ENCODE measurements at places on chromosomes 4 and X.

- DNase-seq = no peak
Observed at GRCh38 chr4:90025248-90025647, 101.9 kb upstream of the CCSER1 start.

- DNase-seq = no peak
Observed at GRCh38 chrX:637660-638481, 7.3 kb downstream of the SHOX start.

DNA sequence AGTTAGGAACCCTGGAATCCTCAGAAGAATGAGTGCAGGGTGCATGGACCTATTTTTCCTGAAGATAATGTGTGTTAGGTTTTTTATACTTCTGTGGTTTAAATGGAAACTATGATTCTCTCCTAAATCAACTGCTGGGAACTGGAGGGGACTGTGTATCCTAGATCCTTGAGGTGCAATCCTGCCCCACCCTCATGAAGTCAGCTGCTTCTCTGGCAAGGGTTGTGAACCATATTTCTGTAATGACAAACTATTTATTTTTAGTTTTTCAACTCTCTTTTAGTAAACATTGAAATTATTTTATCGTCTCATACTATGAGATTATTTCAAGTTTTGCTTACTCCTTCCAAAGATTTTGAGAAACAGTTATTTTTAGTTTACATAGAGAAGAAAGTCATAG, 25.8 kb upstream of the VEGFC start:
- no peak for DNase-seq

DNA sequence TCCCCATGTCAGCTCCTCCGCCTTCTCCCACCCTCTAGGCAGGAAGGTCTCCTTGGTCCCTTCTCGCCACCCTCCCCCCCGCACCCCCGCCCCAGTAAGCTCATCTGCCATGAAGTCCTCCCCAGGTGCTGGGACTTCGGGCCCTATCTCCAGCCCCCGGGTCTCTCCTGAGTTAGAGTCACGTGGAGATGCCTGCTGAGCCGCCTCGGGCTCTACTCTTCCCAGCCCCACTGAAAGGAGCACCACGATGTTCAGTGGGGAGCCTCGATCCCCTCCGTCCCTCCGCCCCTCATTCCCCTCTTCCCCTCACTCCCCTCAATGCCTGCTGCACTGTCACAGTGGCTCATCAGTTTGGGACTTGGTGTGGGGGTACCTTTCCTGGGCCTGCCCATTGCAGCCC, 3.9 kb downstream of the HTRA3 start:
- DNase-seq = no peak

GRCh38 chr4:26877961-26878360, 17.3 kb downstream of the STIM2 start:
- DNase-seq = no peak

GRCh38 chr4:66604192-66604591, 933.9 kb upstream of the EPHA5 start:
- no peak for DNase-seq

DNA sequence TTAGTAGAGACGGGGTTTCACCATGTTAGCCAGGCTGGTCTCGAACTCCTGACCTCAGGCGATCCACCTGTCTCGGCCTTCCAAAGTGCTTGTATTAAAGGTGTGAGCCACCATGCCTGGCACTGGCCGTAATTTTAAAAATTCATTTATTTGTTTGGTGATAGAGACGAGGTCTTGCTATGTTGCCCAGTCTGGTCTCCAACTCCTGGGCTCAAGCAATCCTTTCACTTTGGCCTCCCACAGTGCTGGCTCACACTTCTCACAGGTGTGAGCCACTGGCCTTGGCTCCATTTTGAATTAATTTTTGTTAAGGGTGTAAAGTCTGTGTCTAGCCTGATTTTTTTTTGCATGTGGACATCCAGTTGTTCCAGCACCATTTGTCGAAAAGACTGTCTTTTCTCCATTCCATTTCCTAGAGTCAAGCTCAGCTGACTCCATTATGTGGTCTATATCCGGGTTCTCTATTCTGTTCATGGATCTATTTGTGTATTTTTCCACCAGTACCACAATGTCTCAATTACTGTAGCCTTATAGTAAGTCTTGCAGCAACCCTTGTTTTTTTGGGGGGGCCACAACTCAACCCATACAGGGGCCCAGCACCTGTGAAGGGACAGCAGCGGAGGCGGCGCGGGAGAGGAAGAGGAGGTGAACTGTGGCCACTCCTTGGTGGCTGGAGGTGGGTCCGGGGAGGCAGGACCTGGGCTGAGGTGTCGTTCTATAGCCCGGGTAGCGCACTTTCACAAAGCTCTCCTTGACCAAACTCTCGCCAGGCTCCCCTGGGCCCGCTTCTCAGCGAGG, 1.5 kb upstream of the NSD2 start:
- no peak for DNase-seq

GRCh38 chrX:103669745-103670144, 16.8 kb downstream of the MORF4L2 start:
- DNase-seq = no peak

DNA sequence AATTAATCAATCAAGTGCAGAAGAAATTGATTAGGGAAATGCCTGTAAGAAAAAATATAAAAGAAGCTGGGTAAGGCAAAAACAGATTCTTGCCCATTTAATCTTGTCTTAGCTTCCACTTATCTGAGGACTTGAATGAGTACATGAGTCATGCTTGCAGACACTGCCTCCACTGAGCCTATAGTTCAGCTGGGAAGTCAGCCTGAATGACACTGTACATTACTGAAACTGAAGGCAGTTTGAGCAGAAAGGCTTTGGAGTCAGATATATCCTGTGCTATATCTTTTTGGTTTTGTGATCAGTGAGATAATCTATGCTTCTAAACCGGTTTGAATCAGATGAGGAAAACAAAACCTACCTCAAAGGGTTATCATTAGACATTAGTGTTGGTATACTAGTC, 61.3 kb downstream of the NUDT11 start:
- DNase-seq = no peak

DNA sequence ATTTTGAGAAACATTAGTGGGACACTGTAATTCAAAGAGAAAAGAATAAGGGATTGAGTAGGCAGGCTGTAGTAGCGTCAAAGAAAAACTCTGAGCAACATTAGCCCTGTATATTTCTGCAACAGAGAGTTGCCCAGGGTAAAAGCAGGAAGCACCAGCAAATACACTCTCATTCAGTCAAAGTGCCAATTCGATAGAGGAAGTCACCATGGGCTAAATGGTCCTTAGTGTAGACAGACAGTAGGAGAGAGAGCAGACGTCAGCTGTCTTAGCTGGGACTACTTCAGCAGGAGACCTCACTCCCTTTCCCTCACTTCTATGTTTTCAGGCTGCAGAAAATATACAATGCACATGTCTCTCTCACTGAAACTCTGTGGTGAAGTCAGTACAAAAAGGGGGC, 2073.8 kb upstream of the TENM3 start:
- DNase-seq = no peak

GRCh38 chrX:274904-275475, 6.2 kb upstream of the PLCXD1 start:
- DNase-seq = no peak

- DNase-seq = no peak
Observed at GRCh38 chr4:18777190-18777930, 755.8 kb upstream of the LCORL start.

DNA sequence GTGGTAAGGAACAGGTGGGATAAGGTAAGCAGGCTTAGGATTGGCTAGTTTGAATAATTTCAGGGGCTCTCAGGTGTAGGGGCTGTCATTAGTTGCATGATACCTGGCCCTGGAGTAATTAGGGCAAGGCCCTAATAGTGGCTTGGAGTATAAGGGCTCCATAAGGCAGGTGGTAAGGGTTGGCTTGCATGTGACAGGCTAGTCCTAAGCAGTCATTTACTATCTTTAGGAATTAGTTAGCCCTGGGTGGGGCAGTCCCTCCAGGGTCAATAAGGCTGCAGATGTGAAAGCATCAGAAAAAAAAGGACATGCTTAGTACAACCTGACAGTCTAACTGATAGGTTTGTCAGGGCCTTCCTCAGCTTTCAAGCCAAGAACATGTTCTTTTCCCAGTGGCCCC, 7.8 kb upstream of the TMPRSS11D start:
- DNase-seq = no peak

GRCh38 chr4:46146993-46147392, 23.1 kb upstream of the GABRG1 start:
- DNase-seq = no peak

DNA sequence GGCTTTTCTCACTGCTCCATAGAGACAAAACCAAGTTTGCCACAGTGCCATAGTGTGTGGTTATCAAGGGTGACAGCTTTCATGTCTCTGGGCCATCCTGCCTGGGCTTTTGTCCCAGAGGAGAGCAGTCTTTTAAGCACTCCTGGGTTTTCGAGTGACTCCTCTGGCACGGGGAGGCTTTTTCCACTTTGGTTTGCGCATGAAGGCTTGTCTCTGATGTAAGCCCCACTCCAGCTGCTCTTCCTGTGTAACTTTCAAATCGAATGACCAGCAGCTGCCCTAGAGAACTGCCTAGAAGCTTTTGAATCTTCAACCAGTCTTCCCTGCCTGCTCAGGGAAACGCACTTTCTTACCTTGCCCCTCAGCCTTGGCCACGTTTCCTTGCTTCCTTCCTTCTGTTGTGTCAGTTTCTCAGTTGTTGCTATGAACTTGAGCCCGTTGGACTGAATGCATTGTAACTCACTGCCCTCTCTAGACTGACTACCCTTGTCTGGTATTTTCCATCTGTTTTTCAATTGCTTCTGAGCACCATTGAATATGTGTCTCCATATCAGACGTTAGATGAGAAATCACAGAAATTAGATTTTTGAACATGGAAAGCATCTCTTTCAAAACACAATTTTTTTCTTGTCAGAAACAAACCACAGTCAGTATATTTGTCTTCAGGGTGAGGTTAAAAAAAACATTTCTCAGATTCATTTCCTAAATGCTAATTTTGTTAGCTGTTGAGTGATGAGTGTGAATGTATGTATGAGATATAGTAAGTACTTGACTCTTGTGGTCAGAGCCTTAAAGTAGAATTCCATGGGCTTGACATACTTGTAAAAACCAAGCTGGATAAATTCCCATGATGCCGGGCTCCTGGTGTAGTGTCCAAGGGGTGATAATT, 45.3 kb downstream of the SLC9A6 start:
- no peak for DNase-seq

DNA sequence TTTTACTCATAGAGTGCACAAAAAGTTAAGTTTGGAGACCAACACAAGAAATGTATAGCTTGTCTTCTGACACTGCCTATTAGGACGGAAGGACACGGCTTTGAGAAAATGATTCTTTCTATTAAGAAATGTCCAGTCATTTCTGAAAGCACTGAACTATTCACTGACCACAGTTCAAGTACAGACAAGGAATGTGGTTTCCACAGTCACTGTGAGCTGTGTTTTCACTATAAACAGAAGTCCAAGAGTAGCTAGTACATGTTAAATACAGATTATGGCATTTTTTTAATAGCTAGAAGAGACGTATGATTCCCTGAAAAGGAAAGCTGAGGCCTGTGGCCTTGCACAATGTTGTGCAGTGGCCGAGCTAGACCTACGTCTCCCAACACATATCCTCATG, 115.1 kb upstream of the GPM6A start:
- no peak for DNase-seq

- DNase-seq = no peak
Observed at GRCh38 chr4:40434126-40434687, 99.1 kb downstream of the CHRNA9 start.

GRCh38 chr4:146023334-146023967, 84.8 kb upstream of the ZNF827 start:
- no peak for DNase-seq

DNA sequence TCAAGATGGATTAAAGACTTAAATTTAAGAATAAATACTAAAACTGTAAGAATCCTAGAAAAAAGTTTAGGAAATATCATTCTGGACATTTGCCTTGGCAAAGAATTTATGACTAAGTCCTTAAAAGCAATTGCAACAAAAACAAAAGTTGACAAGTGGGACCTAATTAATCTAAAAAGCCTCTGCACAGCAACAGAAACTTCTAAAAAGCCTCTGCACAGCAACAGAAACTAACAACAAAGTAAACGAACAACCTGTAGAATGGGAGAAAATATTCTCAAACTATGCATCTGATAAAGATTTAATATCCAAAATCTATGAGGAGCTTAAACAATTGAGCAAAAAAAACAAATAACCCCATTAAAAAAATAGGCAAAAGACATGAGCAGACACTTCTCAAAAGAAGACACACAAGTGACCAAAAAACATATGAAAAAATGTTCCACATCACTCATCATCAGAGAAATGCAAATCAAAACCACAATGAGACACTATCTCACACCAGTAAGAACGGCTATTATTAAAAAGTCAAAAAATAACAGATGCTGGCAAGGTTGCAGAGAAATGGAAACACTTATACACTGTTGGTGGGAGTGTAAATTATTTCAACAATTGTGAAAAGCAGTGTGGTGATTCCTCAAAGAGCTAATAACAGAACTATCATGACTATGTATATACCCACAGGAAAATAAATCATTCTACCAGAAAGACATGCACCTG, 5.5 kb upstream of the OPRPN start:
- DNase-seq = no peak

DNA sequence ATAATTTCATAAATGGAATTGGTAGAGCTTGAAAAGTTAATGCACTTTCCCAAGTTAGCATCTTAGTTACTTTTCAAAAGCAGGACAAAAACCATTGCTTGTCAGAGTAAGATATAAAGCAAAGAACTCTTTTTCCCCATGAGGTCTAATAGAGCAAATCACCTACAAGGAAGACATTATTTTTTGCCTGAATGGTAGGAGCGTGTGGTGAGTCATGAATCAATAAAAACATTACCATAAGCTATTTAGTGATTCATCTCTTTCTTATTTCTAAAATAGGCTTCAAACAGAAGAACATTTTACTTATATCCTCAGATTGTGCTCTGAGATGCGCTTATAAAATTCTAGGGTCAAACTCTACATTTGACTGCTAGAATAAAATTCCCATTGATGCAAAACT, 109.4 kb upstream of the GPRIN3 start:
- DNase-seq = no peak

- no peak for DNase-seq
Observed at GRCh38 chr4:15420642-15421041, 7.2 kb upstream of the C1QTNF7 start.

DNA sequence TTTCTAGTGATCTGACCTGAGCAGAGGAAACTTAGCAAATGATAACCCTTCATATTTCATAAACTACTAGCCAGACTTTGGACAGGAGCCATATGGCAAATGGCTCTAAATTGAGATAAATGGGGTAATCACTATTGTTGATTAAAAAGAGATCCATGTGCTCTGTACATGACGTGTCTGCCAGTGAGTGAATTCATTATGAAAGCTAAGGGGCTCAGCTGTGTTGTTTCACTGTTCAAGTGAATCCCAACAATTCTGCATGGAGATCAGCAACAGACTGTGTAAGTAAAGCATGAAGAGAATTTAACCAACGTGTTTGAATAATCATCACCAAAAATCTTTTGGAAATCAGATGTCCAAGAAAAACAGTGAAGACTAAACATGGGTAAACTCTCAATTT, 9.5 kb upstream of the QRFPR start:
- no peak for DNase-seq

GRCh38 chr4:101865501-101866062, 75.1 kb downstream of the BANK1 start:
- DNase-seq = no peak
